ENCODE measurements at places on chromosomes 3 and 15.
A peak's percentile ranks its signal among the peaks of the same experiment; 100 is the strongest.

- no peak for DNase-seq
Observed at GRCh38 chr15:44319385-44319784, 30.9 kb downstream of the GOLM2 start.

GRCh38 chr15:67130166-67130565 is 64.8 kb downstream of the SMAD3 start:
- DNase-seq, result no peak

DNA sequence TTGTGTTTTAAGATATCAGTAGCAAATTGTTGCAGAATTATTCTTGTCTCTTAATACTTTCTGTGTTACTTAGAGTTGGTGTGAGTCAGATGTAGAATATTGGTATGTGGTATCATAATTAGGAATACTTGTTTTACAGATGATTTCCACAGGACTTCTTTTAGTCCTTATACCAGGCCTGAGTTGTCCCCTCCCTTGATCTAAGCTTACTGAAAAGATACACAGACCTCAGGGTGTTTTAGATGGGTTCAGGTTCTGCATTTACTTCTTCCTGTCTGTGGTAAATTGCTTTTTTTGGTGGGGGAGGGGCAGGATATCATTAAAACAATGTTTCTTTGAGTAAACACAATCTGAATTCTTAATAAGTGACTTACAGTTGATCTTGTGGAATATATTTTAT is 14.2 kb downstream of the DZIP3 start:
- no peak for DNase-seq

DNA sequence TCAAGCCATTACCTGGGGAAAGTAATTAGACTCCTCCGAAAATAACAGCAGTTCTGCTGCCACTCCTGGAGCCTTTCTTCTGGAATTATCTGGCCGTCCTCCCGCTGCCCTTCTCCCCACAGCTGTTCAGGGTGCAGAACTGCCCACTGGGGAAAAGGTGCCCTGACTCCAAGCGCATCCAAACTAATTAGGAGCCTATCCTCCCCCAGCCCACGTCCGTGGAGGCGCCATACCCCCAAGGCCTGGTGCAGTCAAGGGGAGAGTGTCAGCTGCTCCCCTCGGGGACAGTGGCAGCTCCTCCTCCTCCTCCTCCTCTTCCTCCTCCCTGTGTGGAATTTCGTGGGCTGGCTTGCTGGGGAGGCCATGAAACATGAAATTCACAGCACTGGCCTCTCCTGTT is 177.2 kb downstream of the XXYLT1 start:
- DNase-seq, result no peak

GRCh38 chr3:128337305-128337704 is 129.4 kb downstream of the DNAJB8 start:
- no peak for DNase-seq

DNA sequence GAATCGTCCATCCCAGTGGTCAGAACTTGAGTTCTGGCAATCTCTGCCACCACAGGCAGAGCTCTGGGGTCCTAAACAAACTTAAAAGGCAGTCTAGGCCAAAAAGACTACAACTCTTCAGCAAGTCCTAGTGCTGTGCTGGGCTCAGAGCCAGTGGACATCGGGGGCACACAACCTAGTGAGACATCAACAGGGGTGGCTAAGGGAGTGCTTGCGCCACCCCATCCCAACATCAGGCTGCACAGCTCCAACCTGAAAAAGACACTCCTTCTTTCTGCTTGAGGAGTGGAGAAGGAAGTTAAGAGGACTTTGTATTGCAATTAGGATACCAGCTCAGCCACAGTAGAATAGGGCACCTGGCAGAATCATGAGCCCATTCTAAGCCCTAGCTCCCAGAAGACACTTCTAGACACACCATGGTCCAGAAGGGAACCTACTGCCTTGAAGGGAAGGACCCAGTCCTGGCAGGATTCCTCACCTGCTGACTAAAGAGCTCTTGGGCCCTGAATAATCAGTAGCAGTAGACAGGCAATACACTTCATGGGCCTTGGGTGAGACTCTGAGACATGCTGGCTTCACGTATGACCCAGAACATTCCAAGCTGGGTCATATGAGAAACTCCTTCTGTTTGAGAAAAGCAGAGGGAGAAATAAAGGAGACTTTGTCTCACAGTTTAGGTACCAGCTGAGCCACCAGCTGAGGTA is 72.0 kb downstream of the TFDP2 start:
- no peak for DNase-seq

DNA sequence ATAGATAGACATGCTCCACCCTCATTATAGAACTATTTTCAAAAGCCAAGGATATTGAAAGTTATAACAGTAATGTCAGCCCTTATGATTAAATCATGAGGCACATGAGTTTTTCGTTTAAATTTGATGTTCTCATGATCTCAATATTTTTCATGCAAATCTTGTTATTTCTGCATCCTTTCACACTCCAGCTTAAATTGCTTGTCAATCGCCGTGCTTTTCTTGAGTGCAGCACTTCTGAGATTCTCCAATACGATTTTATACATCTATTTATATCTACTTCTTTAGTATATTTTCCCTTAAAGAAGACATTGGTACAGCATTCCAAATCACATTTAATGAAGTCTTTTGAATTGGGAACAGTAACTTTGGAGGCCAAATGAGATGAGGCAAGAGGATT is 171.2 kb upstream of the GBE1 start:
- DNase-seq, result no peak

DNA sequence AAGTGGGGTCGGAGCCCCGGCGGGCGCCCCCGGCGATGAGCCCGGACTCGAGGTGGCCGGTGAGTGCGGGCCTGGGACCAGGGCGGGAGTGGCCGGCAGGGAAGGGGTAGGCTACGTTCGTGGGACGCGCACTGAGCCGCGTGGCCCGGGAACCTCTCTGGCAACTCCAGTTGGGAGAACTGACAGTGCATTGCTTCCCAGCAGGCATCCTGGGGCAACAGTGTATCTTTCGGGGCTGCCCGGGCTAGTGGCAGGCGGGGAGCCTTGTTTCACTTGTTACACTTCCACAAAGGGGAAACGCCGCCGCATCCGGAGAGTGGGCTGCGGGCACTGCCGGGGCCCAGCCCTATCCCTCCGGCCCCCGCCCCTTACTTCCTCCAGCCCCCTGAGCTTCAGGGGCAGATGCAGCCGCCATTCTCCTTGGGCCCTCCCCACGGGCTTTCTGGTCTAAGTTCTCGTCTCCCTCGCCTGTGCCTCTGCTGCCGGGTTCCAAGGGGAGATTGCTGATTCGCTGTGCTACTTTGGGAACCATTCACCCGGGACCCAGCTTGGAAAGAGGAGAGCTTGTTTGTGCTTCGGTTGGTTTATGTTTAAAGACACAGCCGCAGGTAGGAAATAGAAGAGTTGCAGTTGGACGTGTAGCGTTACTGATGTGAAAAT is 675 bp downstream of the BRPF1 start:
- DNase-seq, result no peak

GRCh38 chr3:195806211-195806915 is 5.4 kb downstream of the MUC4 start:
- DNase-seq, result no peak

DNA sequence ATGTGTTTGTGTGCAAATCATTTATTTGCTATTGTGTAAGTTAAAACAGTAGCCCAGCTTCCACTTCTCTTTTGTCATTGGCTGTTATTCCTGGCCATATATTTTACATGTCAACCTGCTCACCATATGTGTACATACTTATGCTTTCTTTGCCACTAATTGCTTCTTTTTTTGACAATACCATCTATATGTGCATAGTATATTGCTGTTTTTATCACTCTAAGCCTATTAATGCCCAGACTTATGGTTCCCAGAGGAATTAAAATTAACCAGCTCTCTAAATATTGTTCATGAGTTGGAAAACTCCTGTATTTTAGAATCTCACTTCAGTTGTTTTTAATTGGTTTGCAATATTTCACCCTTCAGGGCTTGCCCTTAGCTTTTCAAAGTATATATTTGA is 428.9 kb downstream of the MECOM start:
- DNase-seq, result no peak

DNA sequence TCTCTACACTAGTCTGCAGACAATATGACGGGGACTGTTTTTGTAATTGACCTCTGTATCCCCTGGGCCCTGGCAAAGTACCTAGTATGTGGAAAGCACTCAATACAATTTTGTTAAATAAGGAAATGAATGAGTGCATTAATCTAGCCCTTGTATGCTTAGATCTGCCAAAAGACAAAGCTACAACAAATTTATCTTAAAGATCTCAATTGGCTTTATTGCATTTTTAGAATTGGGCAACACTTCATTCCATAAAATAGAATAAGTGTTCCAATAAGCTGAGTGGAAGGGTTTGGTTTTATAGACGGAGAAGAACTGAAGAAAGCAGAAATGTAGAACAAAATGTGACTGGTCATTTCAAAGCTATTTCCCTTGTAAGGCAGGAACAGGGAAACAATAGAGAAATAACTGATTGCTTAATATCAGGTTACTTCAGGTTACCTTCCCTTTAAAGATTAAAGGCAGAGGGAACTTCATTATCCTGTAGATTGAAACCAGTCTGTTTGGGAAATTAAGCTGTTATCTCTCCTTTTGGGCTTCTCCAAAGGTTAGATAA is 108.3 kb upstream of the MME start:
- DNase-seq, result no peak

DNA sequence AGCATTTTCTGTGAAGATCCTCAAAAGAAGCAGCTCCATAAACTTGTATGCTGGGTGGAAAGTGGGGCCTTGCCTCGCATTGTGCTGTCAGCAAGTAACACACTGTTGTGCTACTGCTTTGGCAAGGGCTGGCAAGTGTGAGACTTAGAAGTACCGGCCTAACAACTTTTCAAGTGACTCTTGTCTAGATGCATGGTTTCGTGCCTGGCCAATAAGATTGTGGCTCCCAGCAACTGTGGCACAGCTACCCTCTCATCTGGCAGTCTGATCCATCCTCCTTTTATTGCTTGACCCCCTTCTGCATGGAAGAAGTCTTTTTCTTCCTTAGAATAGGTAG is 79.4 kb upstream of the VEPH1 start:
- no peak for DNase-seq

GRCh38 chr3:31952205-31952604 is 28.9 kb downstream of the OSBPL10 start:
- DNase-seq, result no peak

DNA sequence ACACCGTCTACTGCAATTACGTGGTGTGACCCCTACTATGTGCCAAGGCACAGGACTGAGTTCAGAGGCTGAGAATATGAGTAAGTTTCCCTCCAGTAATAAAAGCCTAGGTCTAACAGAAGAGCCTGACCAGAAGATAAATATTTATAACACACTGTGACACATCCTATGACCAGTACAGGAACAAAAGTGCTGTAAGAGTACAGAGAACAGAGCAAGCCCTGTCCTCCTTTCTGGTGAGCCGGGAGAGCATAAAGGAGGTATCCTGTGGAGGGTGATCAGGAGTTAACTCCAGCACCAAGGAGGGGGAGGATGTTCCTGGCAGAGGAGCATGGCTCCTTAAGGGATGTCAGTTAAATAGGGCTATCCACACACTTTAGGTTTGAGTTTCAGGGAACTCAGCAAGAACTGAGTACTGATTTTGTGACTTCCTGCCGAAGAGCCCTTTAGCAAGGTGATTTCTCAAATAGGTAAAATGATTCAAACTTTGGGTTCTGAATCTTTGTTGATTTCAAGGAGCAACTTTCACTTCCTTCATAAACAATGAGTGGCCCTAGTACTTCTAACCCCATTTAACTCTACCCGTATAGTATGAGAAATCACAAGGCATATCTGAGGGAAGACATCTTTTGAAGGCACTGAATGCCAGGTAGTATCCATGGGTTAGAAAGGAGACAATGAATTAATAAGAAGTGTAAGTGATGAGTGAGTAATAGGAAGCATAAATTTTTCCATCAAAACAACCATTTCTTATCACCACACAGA is 198.0 kb downstream of the THRB start:
- DNase-seq, result no peak

DNA sequence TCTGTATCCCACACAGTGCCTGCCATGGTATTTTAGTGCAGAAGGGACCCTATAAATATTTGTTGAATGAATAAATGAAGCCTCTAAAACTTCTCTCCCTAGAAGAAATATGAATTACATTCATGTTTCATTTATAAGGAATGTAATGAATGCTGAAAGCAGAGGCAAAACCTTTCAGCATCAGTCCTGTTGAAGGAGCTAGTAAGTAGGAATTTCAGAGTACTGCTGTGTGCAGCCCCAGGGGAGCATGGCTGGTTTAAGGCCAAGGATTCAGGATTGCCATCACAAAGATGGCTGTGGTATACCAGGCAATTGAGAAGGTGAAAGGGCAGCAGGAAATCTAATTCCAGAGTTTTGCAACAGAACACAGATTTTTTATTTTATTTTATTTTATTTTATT is 1131.4 kb downstream of the IGSF11 start:
- no peak for DNase-seq

GRCh38 chr15:47872869-47873432 is 155.6 kb downstream of the SEMA6D start:
- peak; percentile 5 for DNase-seq

DNA sequence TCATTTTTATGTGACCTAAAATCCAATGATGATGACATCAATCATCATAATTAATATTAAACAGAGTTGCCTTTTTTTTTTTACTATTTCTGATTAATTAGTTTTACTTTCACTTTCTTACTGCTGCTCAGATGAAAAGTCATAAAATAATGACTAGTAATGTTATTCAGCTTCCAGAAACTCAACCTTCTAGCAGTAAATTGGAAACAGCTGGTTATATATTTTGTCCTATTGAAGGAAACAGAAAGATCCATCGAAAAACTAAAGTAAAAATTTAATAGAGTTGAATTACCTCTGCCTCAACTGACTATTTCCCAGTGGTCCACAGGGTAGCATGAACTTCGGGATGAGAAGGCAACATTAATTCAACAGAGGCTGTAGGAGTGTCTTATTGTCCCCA is 107.1 kb upstream of the PTX3 start:
- no peak for DNase-seq

DNA sequence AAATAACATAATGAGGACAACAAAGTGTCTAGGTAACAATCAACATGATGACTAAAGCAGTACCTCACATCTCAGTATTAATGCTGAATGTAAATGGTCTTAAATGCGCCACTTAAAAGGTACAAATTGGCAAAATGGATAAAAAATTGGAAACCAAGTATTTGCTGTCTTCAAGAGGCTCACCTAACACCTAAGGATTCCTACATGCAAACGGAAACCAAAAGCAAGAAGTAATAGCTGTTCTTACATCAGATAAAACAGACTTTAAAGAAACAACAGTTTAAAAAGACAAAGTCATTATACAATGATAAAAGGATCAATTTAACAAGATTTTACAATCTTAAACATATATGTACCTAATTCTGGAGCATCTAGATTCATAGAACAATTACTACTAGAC is 22.5 kb downstream of the CSNK1G1 start:
- no peak for DNase-seq

GRCh38 chr15:90188914-90189748 is 12.0 kb upstream of the SEMA4B start:
- DNase-seq, result no peak

GRCh38 chr15:66411190-66411589 is 24.5 kb downstream of the MAP2K1 start:
- DNase-seq, result no peak

GRCh38 chr3:171108066-171108465 is 81.5 kb upstream of the SLC2A2 start:
- no peak for DNase-seq

- DNase-seq, result no peak
Observed at GRCh38 chr3:124315215-124316033, 323.5 kb upstream of the ROPN1 start.
